ENCODE measurements at places on chromosomes 5 and 9.

GRCh38 chr5:102888483-102888882 lies 133.4 kb downstream of the PAM start:
- no peak for DNase-seq

GRCh38 chr5:129904667-129905472 lies 605 bp downstream of the CHSY3 start:
- peak; percentile 10 for DNase-seq

DNA sequence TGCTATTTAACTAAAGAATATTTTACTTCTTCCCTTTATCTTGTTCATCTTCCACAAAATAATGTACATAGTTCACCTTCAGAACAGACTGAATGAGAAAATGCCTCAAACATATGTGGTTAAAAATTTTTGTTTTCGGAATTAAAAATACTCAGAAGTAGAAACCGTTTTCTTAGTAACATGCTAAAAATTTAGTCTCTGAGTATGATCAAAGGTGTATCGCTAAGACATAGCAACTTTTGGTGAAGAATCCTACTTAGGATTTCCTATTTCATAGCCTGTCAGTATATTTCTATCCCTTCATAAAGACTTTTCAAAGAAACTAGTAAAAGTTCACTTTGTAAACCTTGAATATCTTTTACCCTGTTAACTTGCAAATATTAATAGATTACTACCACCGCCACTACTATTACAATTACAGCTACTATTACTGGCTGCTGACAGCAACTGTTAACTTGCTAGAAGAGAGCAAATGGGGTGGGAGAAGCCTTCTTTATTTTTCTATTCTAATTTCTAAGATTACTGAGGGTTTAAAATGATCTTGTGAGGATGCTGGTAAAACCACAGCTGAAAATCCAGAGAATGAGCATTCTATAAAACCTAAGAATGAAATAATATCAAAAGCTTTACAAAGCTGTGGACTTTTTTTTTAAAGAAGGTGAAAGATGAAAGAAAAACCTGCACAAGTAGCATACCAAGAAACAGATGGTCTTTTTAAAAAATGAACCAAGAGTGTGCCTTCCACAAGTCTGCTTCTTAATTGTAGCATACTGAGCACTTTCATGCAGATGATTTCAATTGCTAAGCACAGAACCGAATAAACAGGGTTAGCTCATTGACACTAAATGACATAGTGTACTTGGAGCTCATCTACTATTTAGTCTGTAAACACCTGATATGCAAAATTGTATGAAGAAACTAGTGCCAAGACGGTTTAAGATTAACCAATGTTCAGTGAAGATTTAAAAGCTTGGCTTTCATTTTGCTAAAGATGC lies 246.3 kb upstream of the EFNA5 start:
- no peak for DNase-seq

GRCh38 chr9:28135549-28135948 lies 562.3 kb upstream of the C9orf72 start:
- no peak for DNase-seq

DNA sequence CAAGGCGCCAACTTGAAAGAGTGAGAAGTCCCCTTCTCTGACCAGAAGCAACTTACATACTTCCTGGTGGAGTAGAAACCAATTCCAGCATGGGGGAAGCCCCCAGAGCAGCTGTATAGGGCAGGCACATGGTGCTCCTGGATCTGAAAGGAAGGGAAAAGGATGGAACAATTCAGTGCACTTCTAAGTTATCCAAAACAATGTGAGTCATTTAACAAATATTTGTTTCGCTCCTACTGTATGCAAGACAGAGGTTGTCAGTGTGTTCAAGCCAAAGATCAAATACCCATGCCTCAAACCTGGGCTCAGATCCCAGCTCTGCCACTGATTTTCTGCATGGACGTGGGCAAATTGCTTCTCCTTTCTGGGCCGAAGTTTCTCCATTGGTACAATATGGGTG lies 67.1 kb downstream of the LHX2 start:
- DNase-seq: peak; percentile 52

DNA sequence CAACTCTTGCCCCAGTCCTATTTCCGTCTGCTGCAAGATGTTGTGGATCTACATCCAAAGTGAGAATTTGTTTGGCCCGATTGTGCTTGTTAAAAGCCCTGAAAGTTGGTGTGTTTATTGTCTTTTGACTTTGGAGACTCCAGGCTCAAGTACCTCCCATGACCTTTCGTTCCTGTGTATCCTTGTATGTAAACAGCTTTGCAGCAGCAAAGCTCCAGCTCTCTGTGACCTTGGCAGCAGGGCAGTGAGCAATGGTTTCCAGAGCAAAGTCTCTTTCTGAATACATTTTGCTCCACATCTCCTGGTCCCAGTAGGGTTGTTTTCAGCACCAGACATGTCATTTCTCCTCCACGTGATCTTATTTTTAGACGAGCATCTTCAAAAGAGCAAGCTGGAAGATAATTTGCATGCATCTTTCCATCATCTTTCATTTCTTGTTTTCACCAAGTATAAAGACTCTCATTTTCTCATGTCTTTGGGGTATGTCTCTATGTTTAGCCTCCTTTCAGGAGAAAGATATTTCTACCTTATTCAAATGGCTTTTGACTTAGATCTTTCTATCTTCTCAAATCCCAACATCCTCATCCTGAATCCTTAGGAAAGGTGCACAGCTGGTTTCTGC lies 68.1 kb upstream of the ERCC6L2 start:
- no peak for DNase-seq

DNA sequence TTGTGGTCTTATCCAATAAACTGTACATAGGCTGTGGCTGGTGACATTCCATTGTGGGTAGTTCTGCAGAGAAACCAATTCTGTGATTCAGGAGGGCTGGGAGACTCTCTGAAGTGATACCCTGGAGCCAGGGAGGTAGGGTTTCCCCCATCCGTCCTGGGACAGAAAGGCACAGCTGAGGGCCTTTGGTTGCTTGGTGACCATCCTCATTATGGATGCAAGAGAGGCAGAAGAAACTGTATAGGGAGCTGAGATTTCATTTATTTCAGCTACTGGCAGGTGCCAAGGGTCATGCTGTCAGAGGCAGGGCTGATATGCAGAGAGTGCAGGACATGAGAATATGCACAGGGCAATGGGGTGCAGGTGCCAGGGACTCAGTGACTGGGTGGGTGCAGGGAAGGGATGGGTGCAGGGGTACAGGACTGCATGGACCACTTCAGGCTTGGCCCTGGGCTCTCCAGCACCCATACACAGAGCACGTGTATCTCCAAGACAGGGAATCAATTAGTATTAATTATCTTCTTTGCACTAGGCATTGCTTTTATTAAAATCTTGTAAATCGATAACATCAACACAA lies 236.5 kb downstream of the ICE1 start:
- DNase-seq: no peak

DNA sequence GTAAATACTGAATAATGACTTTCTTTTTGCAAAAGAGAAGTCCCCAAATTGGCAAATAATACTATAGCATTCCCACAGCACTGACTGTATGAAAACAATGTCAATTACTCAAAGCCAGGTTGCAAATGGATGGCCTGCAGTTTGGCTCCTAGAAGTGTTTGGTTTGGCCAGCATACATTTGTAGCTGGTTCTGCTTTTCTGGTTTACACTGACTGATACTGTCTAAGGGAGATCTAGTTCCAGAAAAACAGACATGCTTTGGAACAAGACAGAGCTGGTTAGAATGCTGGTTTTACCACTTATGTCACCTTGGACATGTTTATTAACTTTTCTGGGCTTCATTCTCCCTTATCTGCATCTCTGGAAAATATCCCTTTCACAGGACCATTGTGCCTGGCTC lies 81.5 kb upstream of the TRPM3 start:
- no peak for DNase-seq

DNA sequence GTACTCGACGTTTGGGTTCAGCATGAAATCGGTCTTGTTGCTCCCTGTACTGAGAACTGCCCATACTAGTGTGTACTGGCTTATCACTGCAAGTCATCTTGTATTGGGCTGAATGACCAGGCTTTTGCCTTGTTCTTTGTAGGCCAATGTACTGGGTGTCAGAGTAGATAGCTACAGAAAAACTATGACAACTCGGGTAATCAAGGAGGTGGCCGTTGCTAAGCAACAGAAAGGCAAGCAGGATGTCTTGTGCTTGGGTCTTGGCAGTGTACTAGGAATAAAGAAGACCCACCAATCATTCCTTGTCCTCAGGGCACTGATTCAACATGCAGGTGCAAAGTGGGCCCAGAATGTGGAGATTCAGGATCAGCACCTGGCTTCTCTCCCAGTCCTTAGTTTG lies 11.9 kb upstream of the SHISAL2B start:
- DNase-seq: no peak

- DNase-seq: no peak
Measured at GRCh38 chr5:80712919-80713318, 58.1 kb upstream of the DHFR start.

DNA sequence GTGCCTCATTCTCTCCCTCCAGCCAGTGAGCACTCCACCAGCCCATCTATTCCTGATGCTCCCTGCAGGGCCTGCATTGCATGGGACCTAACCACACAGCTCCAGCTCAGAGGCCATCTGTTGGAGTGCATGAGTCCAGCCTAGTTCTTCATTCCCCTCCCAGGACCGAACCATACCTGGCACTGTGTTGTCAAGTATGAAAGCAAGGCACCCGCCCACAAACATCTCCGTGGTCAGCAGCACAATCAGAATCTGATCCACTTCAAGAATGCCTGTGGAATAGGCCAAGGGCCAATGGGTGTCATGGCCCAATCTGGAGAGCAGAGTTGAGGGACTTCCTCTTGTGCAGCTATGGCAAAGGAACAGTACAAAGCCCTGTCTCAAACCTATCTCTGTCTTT lies 5.9 kb downstream of the SLC23A1 start:
- no peak for DNase-seq

DNA sequence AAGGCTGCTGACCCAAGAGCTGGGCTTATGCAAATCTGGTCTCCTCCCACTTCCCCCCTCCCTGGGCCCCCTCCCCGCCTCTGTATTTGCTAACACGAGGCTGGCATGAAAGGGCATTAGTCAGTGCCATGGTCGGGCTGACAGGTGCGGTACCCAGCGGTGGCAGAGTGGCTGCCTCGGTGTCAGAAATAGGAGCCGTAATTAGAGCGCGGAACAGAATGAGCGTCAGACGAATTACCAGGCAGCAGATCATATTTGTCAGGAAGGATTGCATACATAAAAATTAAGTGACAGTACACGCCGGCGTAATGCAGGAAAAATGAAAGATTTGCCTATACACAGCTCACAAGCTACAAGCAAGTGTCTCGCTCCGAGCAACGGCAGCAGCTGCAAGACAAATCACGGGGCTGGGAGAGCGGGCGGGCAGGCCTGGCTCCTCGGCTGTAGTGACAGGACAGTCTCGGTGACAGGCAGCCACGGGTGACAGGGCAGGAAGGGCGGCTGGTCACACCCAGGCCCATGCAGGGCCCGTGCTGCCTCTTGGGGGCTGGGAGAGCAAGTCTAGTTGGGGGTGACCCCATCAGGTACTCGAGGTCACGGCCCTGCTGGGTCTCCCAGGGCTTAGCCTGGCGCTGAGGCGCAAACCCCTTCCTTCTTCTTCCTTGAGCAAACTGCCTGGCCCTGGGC lies 72.4 kb downstream of the NEK6 start:
- no peak for DNase-seq

GRCh38 chr9:35605351-35606137 lies 482 bp downstream of the TESK1 start:
- no peak for DNase-seq

GRCh38 chr5:109908366-109908765 lies 218.6 kb downstream of the MAN2A1 start:
- no peak for DNase-seq

DNA sequence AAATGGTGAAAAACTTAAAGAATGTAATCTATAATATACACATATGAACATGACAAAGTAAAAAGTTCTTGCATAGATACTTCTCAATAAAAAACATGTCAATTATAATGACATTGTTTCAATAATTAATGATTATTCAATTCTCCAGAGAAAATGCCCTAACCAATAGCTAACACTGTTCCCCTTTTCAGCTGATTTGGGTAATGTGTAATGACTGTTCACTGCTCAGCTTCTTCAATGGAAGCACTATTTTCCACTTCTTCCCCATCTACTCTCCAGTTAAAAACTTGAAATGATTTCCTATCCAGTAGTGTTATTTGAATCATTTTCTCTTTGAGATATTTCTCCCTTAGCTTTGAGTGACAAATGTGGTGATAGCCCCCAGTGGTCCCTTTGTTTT lies 62.3 kb downstream of the CEP120 start:
- no peak for DNase-seq

GRCh38 chr5:90940227-90940995 lies 381.8 kb downstream of the ADGRV1 start:
- peak; percentile 22 for DNase-seq

DNA sequence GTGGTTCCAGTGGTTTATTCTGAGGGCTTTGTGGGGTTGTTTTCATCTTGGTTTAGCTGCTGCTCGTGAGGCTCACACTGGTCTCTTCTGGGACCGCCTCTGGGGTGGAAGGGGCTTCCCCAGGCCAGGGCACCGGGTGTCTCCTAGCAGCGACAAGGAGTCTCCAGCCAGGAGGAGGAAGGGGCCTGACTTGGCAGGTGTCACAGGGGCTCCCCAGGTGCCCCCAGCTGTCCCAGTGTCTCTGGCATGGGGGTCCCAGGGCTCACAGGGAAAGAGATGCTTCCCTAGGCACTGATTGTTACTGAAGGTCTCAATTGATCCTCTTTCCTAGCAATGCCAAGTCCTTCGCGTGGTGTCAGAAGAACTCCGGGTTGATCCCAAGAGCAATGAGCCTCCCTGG lies 241.1 kb upstream of the IRX4 start:
- DNase-seq: no peak

GRCh38 chr9:137804908-137805630 lies 72.5 kb upstream of the CACNA1B start:
- peak; percentile 66 for DNase-seq

DNA sequence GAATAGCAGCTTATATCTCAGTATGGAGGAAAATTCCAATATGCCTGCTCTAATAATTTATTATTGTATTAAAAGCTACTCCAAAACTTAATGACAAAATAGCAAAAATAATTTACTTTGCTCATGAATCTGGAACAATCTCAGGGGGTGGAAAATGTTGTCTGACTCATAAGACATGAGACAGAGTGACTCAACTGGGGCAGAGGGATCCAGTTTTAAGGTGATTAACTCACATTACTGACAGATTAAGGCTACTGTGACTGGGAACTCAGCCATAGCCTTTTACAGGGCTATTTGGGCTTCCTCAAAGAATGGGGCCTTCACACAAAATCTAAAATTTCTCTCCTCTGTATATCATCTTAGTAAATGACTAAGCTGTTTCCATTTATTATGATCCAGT lies 1172.9 kb downstream of the CDH12 start:
- DNase-seq: peak; percentile 96

Measured in fibroblast of mammary gland (primary cell).